ENCODE measurements at places on chromosomes 1 and 21.

GRCh38 chr1:151570819-151571218, 30.7 kb downstream of the TUFT1 start:
- DNase-seq: no peak

DNA sequence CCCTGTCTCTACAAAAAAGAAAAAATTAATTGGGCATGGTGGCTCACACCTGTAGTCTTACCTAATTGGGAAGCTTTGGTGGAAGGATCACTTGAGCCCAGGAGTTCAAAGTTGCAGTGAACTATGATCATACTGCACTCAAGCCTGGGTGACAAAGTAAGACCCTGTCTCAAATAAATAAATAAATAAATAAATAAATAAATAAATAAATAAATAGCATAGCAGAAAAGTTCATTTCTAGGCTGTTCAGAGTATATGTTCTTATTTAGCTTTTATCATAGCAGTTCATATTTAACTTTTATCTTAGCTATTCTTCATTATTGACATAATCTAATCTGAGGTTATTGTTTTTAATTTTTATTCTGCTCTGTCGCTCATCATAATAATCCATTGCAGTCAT, 8.7 kb upstream of the SEC16B start:
- DNase-seq: no peak

- DNase-seq: no peak
These were observed 13.3 kb upstream of the TLR5 start for GRCh38 chr1:223156343-223156742.

DNA sequence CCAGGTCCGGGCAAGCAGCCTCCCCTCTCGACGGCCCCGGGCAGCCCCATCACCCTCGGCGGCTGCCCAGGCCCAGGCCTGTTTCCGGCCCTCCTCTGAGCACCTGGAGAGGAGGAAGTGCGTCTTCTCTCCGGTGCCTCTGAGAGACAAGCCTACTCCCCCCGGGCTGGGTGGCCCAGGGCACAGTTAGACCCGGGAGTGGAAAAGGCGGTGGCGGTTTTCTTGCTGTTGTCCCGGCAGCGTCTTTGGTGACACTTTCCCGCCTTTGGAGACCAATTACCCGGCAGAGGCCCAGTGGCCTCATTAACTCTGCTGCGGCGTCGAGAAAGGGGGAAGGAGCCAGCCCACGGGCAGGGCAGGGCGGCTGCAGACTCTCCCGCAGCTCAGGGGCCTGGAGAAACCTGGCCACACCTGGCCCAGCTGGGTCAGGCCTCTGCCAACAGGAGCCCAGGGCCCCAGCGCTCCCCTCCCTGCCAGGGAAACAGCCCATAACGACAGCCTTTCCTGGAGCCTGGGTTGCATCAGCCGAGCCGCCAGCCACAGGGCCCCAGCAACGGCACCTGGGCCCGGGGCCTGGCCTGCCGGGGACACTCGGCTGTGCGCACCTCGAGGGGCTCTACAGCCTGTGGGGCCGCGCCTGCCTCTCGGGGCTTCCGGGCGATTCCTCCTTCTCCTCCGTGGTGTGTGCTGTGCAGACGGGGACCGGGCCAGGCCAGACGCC, 28.4 kb upstream of the C1orf159 start:
- peak; percentile 84 for DNase-seq

GRCh38 chr1:210815641-210816550, 318.1 kb downstream of the KCNH1 start:
- DNase-seq: no peak

DNA sequence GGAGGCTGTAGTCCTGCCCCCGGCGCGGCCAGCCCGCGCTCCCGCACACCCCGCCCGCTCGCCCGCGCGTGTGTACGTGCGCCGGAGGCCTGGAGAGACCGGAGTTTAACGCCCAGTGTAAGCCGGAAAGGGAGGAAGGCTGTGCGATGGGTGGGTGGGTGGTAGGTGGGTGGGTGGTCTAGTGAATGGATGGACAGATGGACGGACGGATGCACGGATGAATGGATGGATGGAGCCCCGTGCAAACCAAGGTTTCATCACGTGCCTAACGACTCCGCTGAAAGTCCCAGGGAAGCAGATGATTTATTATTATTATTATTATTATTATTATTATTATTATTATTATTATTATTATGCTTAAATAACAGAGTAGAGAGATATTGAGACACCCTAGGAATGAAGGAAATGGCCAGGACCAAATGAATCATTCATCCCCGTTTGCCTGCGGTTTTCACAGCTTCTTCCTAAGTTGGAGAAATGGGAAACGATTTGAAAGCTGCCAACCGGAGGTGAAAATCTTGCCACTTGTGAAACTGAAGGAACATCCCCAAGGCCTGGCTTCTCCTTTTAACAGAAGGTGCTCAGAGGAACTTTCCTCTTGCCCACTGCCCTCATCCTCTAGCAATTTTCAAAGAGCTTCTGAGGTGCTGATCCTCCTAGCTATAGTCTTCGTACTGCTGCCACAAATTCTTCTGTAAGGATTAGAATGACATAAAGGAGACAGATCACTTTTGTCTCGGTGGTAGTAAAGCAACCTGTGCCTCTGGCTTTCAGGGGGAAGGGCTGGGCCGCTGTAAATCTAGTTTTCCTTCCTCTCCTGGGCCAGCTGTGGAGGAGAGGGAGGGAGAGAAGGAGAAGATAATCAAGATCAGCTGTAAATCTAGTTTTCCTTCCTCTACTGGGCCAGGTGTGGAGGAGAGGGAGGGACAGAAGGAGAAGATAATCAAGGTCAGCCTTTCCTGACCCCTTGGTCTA, 648 bp upstream of the RGS7 start:
- no peak for DNase-seq

DNA sequence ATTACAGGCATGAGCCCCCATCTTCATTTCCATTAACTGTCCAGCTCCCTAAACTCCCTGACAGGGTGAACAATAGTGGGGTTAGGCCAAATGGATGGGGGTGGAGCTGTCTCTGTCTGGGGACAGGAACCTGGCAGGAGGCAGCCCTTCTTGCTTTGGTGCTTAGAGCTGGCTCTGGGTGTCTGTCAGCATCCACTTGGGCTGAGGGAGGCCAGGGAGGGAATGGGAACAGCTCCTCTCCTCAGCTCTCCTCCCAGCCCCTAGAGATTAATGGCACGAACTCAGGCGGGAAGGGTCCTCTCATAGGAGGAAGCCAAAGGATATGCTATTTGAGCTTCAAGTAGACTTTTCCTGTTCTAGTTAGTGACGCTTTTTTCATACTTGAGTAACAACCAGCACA, 11.1 kb upstream of the ETV3L start:
- DNase-seq: no peak

GRCh38 chr1:240499012-240499411, 112.9 kb downstream of the GREM2 start:
- DNase-seq: no peak

DNA sequence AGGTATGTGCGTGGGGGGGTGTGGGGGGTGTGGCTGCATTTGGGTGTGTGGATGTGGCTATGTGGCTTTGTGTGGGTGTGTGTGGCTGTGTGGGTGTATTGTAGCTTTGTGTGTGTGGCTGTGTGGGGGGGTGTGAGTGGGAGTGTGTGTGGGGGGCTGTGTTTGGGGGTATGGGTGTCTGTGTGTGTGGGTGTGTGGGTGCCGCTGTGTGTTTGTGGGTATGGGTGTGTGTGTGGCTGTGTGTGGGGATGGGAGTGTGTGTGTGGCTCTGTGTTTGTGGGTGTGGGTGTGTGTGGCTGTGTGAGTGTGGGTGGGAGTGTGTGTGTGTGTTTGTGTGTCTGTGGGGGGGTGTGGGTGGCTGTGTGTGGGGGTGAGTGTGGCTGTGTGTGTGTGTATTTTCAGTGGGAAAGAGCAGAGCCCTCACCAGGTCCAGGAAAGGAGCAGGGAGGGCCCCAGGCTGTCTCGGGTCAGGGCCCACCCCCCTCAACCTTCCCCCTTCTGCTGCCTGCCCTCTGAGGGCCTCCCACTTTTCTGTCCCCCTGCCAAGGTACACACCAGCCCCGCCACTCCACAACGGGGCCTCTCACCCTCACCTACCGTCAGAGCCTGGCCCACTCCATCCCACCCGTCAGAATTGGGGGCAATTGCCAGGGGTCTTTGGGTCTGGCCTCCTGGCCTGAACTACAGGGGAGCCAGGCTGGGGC, 1.9 kb upstream of the COL8A2 start:
- DNase-seq: no peak

DNA sequence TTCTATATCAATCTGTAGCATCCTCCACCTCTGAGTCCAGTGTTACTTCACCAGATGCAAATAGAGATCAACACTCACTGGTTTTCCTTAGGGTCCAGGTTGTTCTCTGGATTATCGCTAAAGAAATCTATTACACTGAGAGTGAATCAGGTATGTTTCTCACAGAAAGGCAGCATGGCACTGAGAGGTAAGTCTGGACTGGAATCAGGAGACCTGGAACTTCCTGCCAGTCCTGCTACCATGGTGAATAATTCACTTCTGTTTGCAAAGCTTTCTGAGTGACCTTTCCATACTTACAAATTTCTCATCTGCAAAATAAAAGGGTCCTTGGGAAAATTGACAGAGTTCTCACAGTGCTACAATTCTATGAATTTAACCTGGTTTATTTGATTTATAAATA, 1583.3 kb downstream of the MRPL39 start:
- DNase-seq: no peak

GRCh38 chr1:40795811-40796586, 12.4 kb downstream of the KCNQ4 start:
- no peak for DNase-seq

DNA sequence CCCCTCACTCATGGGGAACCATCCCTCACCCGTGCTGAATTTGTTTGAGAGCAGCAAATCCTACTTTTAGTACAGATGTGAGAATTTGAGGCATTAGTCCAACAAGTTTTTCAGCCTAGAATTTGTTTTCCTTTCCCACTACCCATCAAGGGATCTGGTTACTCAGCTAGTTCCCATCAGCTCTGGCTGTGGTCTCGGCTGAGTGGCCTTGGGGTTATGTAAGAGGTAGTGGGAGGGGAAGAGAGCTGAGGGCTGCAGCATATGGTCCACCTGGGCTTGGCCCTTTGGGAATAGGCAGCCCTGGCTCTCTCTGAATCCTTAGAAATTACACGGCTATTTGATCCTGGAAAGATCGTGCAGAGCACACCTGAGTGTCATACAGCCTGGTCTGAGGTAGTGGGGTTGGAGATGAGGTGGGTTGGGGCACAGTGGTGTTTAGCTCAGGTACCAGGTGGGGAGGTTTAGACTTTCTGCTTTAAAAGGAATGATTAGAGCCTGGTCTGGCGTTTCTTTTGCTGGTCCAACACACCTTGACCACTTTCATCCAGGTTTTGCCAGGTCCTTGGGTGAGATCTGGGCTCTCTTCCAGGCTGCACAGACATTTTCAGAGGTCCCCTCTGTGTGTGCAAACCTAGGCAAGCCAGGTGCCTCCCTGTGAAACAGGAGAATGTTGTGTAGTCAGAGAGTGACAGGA, 4.2 kb downstream of the GSTM4 start:
- DNase-seq: no peak

GRCh38 chr1:236465959-236466303, 57.9 kb upstream of the LGALS8 start:
- DNase-seq: peak; percentile 19

DNA sequence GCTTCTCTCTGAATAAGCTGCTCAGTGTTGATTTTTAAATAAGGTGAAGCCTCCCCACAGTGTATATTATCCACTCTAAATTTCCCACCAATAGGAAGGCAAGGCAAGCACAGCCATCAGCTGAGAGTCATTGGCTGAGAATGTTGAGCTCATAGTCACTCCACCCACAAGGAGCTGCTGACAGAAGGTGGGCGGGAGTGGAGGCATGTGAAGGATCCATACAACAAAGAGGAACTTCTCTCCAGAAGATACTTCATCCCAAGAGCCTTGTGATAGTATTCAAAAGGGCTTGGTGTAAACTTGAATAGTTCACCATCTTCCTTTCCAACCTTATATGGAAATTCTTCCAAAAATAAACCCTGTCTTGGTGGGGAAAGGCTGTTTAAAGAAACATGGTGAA, 42.8 kb downstream of the SAMD13 start:
- DNase-seq: no peak

DNA sequence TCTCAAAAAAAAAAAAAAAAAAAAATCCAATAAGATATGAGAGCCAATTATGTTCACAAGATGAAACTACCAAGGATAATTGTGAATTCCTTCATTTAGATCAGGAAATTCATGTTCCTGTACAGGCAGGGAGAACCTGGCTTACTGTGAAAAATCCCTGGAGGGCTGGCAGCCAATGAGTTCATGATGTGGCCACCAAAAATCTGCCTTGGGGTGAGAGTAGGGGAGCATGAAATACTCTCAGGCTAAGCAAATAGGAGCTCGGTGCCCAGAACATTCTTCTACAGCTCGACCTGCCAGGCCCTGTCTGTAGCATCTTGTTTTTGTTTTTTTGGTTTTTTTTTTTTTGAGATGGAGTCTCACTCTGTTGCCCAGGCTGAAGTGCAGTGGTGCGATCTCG, 50.1 kb downstream of the PIK3CD start:
- DNase-seq: no peak

DNA sequence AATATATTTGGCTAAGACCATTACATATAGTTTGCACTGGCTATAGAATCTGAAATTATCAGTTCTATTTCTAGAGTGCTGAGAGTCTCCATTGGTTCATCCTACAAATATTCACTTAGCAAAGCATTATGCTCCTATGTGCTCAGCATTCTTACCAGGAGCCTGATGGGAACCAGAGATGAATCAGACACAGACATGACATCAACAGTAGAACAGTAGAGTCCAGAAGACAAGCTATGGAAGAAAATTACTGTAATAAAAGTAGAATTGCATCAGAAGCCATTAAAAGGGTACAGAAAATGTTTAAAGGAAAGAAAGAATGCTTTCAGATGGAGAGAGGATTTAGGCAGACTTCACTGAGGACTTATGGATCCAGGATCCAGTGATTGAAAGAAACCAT, 271.7 kb upstream of the SNX7 start:
- DNase-seq: no peak

GRCh38 chr1:68384872-68385411, 64.8 kb downstream of the RPE65 start:
- DNase-seq: no peak

GRCh38 chr1:166999075-166999474, 10.0 kb downstream of the MAEL start:
- no peak for DNase-seq

- no peak for DNase-seq
These were observed 22.6 kb downstream of the ZBTB17 start for GRCh38 chr1:15953294-15953771.

- DNase-seq: no peak
These were observed 18.6 kb upstream of the POU2F1 start for GRCh38 chr1:167202049-167202448.

- no peak for DNase-seq
These were observed 89.3 kb upstream of the AKT3 start for GRCh38 chr1:243939167-243939848.

DNA sequence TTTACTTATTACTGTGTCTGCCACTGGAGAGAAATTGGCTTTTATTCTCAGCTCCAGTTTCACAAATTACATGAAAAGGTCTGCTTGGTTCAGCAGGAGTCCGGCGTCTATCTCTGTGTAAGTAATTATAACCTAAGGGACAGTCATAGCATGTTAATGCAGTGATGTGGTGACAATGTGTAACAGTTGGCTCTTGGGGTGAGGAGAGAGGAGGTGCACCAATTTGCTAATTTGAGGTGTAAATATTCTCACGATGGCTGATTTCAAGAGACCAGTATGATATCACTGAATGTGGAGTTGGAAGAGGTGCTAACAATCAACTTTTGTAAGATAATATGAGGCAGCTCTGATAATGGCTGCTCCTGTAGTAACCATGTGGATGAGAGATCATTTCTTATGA, 86.1 kb downstream of the CTH start:
- DNase-seq: no peak

GRCh38 chr1:244712669-244713068, 59.7 kb downstream of the DESI2 start:
- no peak for DNase-seq
